Neural crest cell (in vitro differentiated cells): ENCODE measurements at places on chromosomes 1 and 21. TPM values are rescaled to one million over a fixed set of nuclear protein-coding genes. Genes with fewer than 3 reads are reported as not detected.

DNA sequence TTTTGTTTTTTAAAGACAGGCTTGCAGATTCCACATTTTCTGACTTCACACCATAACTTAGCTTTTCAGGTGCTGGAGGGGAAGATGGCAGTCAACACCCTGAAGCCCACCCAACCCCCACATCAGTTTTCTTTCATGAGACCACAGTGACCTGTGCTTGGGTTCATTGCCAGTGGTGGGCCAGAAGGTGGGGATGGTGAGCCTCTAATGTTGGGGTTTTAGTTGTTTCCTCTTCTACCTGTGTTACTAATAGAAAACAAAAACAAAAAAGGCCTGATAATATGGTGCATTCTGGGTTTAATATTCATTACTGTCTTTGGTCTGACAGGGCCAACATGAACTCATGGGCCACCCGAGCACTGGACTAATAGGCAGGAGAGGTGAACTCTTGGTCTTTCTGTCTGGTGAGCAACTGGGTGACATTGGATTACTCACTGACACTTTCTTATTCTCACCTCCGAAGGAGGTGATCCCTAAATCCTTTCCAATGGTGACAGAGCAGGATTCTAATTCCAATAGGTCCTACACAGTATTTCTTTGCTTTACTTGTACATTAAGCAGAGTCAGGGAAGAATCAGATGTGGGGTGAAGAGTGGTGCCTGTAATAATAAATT is 132.8 kb downstream of the CLIC6 start:
- DNase-seq, result no peak
- H3K4me3 ChIP-seq, result no peak overlapping the region
- no peak overlapping the region for H3K27ac ChIP-seq

GRCh38 chr1:57908147-57908890 is 484.5 kb upstream of the DAB1 start:
- no peak for DNase-seq
- no peaks in the 10 kb centered on the region for H3K27me3 ChIP-seq
- H3K27ac ChIP-seq, result no peak overlapping the region

KRTAP6-3 gene
- total RNA-seq, result not detected in 2 replicates

GRCh38 chr1:76764638-76765454 is 102.4 kb upstream of the ST6GALNAC5 start:
- no peak overlapping the region for H3K27ac ChIP-seq
- DNase-seq, result no peak
- H3K4me1 ChIP-seq, result peaks cover 11% of the 10 kb centered on the region
- H3K4me3 ChIP-seq, result no peak overlapping the region
